ENCODE measurements at places on chromosomes 11 and 22. TPM values are rescaled to one million over a fixed set of nuclear protein-coding genes. Genes with fewer than 3 reads are reported as not detected.

GRCh38 chr11:85768473-85769146, 42.3 kb downstream of the SYTL2 start:
- no peak for DNase-seq

The PRG3 gene
- total RNA-seq: not detected

- no peak for DNase-seq
Measured at GRCh38 chr22:26608129-26608528, 9.7 kb downstream of the CRYBB1 start.

- no peak for DNase-seq
Measured at GRCh38 chr11:16040151-16040550, 316.2 kb downstream of the SOX6 start.

GRCh38 chr11:105598371-105598770, 11.5 kb upstream of the GRIA4 start:
- no peak for DNase-seq
